ENCODE measurements at places on chromosomes 1 and 21.
A peak's percentile ranks its signal among the peaks of the same experiment; 100 is the strongest.

- DNase-seq = no peak
These were observed 187.5 kb downstream of the HHAT start for GRCh38 chr1:210516092-210516656.

- DNase-seq = no peak
These were observed 90.8 kb upstream of the L1TD1 start for GRCh38 chr1:62103846-62104245.

GRCh38 chr1:22142315-22143064 lies 407 bp downstream of the WNT4 start:
- DNase-seq = no peak

- no peak for DNase-seq
These were observed 26.3 kb downstream of the NFASC start for GRCh38 chr1:204896787-204897469.

DNA sequence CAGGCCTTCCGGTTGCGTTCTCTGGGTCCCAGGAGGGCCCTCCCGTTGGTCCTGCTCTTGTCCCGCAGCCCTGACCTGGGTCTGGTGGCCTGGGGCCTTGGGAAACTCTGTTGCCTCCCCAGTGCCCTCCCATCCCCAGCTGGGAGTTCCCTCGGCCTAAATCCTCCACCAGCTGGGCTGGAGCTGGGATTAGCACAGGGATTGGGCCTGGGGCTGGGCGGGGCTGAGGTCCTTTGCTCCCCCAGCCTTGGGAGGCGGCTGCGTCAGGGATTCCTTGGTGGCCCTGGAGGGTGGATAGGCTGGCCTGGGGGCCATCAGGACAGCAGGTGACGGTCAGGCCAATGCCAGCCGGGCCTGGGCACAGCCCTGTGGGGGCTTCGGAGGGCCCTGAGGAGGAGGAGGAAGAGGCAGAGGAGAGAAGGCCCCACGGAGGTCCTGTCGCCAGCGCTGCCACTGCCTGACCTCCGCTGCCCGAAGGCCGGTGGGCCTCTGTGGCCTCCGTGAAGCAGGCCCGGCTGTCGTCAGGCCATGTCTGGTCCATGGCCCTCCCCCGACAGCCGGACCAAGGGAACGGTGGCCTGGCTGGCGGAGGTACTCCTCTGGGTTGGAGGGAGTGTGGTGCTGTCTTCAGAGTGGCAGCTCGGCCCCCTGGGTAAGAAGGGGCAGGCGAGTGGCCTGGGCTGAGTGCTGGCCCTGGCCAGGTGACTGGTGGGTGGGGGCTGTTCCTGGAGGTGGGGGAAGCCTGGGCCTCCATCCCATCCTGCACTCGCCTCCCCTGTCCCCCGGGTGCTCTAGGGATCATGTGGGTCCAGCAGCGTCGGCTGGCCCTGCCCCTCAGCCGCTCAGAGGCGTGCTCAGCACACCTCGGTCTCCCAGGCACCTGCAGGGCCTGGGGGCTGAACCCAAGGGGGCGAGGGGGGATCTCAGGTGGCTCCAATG lies at the start of gene PLCH2:
TSS of gene PLCH2 (plus strand) at position 229 of the 939 bp plus-strand sequence. CDS start at position 529, 300 bp downstream.
- no peak for DNase-seq

GRCh38 chr1:4024811-4025210 lies 124.7 kb upstream of the C1orf174 start:
- no peak for DNase-seq

- no peak for DNase-seq
These were observed 76.4 kb downstream of the TGFB2 start for GRCh38 chr1:218421531-218421930.

- DNase-seq = no peak
These were observed 1.6 kb upstream of the LEFTY1 start for GRCh38 chr1:225890346-225891228.

DNA sequence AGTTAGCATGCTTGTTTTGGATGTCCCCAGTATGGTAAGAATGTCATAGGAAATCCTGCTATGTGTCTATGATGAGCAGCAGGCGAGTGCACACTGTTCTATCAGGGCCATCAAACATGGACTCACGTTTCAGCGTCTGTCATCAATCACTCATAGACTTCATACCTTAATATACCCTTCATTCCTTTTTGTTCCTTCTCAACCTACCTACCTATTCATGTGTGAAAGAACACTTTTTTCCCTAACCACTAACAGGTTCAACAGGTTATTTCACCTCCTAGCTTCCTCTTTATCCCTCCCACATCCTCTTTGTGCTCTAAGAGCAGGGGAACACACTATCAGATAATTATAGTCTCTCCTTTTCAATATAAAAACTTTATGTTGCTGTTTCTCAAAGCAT lies 300.6 kb downstream of the TM2D1 start:
- no peak for DNase-seq

DNA sequence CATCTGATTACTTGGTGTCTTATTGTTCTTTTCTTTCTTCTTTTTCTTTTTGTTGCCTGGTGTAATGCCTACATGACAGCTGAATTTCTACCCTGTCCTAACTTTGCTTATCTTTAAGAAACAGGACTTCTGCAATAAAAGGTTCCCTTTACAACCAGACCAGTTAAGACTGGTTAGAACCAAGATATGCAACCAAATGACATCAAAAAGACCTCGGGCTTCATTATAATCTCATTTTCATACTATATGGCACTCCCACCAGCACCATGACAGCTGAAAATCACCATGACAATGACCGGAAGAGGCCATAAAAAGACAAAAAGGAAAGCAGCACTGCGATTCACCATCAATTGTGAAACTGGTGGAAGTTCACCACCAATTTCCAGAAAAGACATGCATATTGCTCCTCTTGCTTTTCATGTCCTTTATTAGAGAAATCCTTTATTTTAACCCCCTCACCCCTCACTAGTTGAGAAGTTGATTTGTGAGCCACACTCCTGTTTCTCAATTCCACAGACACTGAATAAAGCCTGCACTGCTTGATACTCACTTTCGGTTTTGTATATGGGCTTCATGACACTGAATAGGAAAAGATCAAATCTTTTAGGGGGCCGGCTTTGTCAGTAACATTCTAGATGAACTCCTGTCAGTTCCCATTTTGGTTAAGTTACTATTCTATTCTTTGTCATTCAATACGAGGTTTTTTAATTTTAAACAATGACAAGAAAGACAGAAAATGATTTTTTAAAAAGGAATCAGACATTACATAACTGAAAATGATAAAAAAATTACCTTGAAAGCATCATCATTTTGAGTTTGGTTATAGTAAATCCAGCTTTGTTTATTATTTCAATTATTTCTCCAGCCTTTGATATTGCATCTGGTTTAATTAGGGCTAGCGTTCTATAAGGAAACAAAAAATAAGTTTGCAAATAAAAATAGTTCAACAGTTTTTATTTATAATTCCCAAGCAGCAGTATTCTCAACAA lies 58.1 kb downstream of the NME7 start:
- DNase-seq = peak; percentile 30

GRCh38 chr1:46412893-46413595 lies 18.9 kb downstream of the FAAH start:
- DNase-seq = no peak

DNA sequence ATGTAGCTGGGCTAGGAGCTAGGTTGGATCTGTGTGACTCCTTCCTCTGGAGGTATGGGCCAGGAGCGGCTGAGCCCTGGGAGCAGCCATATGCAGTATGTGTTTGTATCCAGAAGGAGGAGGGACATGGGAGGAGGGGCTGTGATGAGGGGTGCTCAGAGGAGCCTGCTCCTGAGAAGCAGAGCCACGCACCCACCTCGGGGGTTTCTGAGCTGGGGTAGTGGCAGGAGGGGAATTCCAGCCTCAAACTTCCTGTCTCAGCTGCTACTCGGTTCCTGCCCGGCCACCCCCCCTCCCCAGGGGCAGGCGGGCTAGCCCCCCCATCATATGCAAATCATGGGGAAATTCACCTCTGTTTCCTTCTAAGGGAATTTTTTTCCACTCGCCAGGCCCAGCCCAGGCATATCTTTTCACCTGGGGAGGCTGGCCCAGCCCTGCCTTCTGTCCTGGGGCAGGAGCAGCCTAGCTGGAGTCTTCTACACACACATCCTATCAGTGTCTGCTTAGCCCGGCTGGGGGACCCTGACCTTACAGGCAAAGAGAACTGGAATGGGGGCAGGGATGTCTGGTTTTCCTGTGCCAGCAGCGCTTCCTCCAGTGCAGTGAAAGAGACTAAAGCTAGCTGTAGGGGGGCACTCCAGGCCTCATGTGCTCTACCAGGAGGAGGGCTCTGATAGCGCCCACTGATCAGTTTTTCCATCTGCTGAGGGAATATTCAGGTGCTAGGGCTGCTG lies 3.0 kb downstream of the ZC3H12A start:
- DNase-seq = peak; percentile 86

GRCh38 chr1:218361298-218362065 lies 16.3 kb downstream of the TGFB2 start:
- DNase-seq = no peak

- no peak for DNase-seq
These were observed 523.0 kb downstream of the PTPRC start for GRCh38 chr1:199161766-199162303.

GRCh38 chr1:56397811-56398231 lies 181.5 kb downstream of the PLPP3 start:
- DNase-seq = no peak

GRCh38 chr21:42777757-42778344 lies 101.5 kb downstream of the WDR4 start:
- no peak for DNase-seq

DNA sequence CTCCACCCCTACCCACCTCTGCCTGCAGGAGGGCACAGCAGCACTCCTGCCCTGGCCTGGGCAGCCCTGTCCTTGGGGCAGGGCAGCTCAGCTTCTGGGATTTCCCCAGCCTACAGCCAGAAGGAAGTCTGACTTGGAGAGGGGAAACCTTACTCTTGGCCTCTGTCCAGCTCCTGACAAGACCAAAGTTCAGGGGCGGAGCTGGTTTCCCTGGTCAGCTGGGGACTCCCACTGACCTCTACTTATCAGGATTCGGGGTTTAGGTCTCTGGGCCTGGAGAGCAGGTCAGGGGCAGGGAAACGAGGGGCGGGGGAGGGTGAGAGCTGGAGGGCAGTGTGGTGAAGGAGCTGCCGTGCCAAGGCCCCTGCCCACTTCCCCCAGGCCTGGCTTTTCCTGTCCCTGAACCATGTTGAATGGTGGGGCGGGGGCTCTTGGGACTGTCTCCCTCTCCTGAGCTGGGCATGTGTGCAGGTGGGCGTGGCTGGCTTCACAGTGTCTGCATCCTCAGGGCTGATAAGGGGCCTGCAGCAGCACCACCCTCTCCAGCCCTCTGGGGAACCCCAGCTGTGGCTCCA lies 16.8 kb upstream of the ETV3 start:
- DNase-seq = no peak

- DNase-seq = no peak
These were observed 1171.8 kb downstream of the AMY1C start for GRCh38 chr1:104921525-104921924.

DNA sequence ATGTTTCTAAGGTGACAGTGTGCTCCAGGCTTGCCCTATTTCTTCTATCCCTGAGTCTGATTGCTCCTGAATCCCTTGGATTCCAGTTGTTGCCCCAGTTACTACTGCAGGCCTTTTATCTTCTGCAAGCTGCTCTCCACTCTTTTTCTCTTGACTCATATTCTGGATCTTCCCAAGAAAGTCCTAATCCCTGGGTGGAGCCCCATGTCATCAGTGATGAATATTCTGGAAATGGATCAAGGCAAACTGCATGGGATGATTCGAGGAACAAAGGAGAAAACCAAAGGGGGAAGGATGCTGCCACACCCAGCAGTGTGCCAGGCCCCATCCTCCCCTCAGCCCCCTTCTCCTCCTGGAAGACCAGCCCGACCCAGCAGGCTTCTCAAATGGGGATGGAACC lies 63.3 kb upstream of the ATP2B4 start:
- DNase-seq = no peak

DNA sequence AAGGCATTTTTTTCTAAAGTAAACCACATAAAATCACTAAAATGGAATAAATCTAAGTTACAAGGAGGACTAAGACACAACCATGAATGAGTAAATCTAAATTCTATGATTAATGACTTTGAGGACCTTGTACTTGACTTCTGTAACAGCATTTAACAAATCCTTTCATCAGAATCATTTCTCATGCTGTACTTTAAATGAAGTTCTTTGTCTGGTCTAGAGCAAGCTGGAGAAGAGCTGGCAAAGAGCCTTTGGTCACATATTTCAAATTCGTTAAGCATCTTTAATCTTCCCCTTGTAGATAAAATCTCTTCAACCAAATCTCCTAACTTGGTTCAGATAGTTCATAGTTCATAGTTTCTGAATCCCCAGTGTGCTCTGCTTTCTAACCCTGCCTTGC lies 405.4 kb downstream of the PTPRC start:
- no peak for DNase-seq

GRCh38 chr1:56133522-56134472 lies 445.6 kb downstream of the PLPP3 start:
- peak; percentile 46 for DNase-seq

DNA sequence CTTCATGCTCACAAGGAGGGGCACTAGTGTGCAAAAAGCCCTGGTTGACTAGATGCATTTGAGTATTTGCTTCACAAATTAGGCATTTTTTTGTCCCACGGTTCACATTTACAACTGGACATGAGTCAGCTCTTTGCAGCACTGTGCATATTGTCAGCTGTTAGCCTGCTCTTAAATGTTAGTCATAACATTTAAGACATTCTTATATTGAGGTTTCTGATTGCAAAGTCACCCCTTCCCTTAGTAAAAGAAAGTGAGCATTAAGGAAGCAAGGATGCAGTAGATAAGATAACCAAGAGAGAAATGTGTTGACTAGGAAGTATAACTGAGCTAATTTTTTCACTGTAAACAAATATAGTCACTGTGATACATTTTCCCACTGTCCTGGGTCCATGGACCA lies 132.6 kb upstream of the CTTNBP2NL start:
- no peak for DNase-seq

DNA sequence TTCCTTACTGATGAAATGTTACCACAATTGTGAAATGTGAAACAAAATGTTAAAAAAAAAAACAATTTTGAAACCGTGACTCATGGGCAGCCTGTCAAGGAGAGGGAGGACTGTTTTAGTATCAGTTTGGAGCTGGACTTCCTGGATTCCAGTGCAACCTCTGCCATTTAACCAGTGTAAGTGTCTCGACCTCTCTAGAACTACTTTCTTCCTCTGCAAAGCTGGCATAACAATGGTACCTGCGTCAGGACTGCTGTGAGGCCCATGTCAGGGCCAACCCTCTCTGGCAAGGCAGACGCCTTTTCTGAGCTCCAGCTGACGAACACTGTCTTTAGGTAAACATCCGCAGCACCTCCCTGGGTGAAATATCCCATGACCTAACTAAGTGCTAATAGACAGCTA lies 20.9 kb downstream of the URB1 start:
- no peak for DNase-seq

DNA sequence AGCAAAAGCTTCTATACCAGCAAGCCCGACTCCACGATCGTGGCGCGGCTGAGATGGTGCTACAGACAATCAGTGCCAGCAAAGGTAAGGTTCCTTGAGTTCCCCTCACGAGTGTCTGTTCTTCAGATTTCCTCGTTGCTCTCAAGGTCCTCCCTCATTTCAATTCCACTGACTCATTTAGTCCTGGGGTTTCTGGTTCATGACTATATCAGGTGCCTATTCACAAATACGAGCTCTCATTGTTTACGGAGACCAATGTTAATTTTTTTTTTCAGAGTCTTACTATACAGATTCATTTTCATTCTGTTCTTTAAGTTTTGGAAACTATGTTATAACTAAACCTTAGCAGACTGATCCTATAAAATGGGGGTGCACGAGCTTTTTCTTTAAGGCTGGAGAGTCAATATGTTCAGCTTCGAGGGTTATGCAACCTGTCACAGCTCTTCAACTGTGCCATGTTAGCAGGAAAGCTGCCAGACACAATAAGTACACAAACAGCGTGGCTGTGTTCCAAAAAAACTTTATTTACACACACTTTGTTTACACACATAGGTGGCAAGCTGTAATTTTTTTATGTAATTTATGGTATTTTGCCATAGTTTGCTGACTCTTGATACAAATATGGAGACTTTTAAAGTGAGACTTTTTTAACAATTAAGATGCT lies 134.3 kb downstream of the ZP4 start:
- no peak for DNase-seq

Data from GM06990 (cell line).